ENCODE measurements at places on chromosomes 13 and 19. TPM values are rescaled to one million over a fixed set of nuclear protein-coding genes. Genes with fewer than 3 reads are reported as not detected.

Gene TDRD12
- 0.22 TPM for total RNA-seq

DNA sequence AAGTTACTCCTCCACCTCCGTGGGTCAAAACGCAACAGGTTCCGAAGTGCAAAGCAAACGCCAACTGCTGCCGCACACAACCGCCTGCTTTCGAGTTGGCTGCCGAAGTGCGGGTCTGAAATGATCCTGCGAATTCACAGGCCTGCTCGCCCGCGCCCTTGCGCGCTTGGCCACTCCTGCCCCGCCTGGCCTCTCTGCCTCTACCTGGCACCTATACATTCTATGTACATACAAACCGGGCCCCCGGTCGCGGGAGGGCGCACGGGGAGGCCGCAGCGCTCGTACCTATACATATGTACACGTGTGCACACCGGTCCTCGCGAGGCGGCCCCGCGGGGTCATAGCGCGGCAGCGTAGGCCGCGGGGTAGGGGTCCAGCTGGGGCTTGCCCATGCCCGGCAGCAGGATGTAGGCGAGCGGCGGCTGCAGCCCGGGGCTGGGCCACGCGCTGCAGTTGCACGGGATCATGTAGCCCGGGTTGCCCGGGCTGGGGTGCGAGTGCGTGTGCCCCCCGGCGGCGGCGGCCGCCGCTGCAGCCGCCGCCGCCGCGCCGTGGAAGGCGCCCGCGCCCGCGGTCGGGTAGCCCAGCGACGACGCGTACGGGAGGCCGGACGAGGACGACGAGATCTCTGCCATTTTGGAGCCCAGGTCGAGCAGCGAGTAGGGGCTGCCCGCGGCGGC, 1.3 kb downstream of the SOX21 start:
- peaks cover 20% of the 10 kb centered on the region for H3K4me1 ChIP-seq
- H3K27ac ChIP-seq: no peak overlapping the region
- H3K4me3 ChIP-seq: no peak overlapping the region
- peaks cover 72% of the 10 kb centered on the region for H3K27me3 ChIP-seq

- no peak for DNase-seq
- no peak overlapping the region for H3K27ac ChIP-seq
- peaks cover 2% of the 10 kb centered on the region for H3K4me1 ChIP-seq
- no peak overlapping the region for H3K4me3 ChIP-seq
- peaks cover 11% of the 10 kb centered on the region for H3K27me3 ChIP-seq
- no peaks in the 10 kb centered on the region for H3K36me3 ChIP-seq
These were observed 63.2 kb downstream of the F2RL3 start for GRCh38 chr19:16952046-16952445.

- no peak overlapping the region for H3K4me3 ChIP-seq
- H3K4me1 ChIP-seq: no peaks in the 10 kb centered on the region
- peaks cover 19% of the 10 kb centered on the region for H3K36me3 ChIP-seq
- H3K27me3 ChIP-seq: no peaks in the 10 kb centered on the region
- no peak overlapping the region for H3K27ac ChIP-seq
- DNase-seq: no peak
These were observed 129.2 kb downstream of the PAN3 start for GRCh38 chr13:28267497-28267896.

Gene NLRP7
- not detected for total RNA-seq

Gene TSSK6
- total RNA-seq: 1.3 TPM

Data from chondrocyte (in vitro differentiated cells).